ENCODE measurements at places on chromosomes 7 and 10.

DNA sequence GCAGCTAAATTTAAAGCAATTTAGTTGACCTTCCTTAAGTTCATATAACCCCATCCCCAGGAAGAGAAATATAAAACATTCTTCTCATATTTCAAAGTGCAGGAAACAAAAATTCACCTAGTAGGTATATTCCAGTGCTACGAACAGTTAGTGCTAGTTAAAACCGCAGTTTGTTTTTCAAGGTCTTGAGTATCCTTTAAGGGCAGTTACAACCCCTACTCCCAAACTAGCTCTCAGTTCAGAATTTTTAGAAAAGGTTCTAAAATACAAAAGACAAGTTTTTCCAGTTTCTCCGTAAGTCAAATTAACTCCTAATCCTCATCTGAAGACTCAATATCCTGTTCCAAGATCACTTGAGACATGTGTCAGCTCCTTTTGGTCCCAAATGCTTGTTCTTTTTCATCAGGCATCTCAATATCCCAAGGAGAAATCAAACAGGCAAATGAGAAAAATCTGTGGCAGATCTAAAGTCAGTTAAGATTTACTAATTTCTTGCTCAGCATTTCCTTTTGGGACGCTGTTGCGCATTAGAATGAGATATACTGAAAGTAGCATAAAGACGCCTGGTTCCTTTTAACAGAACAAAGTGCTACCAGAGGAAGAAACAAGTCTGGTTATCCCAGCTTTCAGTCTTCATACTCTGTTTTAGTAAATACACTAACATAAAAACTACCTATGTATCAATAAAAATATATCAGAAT lies 51.8 kb downstream of the ARHGAP12 start:
- no peak for DNase-seq

GRCh38 chr7:68576366-68576765 lies 1021.9 kb upstream of the AUTS2 start:
- DNase-seq, result no peak

DNA sequence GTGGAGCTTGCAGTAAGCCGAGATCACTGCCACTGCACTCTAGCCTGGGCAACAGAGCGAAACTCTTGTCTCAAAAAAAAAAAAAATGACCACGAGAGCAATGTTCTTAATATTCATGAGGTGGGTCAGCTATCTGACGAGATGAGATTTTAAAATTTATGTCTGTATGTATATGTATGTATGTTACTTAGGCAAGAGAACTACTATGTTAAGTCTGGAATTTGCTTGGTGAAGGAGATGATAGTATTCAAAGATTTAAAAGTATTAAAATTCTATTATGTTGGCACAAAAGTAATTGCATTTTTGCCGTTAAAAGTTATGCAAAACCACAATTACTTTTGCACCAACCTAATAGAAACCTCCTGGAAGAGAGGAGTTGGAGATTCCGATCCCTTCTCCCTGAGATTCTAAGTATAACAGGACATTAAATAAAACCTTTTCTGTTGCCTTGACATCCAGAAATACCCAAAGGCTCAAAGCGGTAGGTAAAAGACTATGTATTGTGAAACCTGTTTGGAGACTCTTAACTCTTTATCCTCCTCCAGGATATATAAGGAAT lies 114.3 kb upstream of the TNS3 start:
- DNase-seq, result no peak

DNA sequence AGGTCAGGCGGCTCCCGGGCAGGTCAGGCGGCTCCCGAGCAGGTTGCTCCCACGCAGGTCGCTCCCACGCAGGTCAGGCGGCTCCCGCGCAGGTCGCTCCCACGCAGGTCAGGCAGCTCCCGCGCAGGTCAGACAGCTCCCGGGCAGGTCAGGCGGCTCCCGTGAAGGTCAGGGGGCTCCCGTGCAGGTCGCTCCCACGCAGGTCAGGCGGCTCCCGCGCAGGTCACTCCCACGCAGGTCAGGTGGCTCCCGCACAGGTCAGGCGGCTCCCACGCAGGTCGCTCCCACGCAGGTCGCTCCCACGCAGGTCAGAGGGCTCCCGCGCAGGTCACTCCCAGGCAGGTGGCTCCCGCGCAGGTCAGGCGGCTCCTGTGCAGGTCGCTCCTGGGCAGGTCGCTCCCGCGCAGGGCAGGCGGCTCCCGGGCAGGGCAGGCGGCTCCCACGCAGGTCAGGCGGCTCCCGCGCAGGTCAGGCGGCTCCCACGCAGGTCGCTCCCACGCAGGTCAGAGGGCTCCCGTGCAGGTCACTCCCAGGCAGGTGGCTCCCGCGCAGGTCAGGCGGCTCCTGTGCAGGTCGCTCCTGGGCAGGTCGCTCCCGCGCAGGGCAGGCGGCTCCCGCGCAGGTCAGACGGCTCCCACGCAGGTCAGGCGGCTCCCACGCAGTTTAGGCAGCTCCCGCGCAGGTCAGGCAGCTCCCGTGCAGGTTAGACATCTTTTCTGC lies 30.7 kb downstream of the PTPRN2 start:
- DNase-seq, result no peak

GRCh38 chr7:129098409-129099084 lies 43.6 kb upstream of the TNPO3 start:
- DNase-seq, result no peak

- DNase-seq, result no peak
Measured at GRCh38 chr7:17408245-17408903, 109.9 kb downstream of the AHR start.

DNA sequence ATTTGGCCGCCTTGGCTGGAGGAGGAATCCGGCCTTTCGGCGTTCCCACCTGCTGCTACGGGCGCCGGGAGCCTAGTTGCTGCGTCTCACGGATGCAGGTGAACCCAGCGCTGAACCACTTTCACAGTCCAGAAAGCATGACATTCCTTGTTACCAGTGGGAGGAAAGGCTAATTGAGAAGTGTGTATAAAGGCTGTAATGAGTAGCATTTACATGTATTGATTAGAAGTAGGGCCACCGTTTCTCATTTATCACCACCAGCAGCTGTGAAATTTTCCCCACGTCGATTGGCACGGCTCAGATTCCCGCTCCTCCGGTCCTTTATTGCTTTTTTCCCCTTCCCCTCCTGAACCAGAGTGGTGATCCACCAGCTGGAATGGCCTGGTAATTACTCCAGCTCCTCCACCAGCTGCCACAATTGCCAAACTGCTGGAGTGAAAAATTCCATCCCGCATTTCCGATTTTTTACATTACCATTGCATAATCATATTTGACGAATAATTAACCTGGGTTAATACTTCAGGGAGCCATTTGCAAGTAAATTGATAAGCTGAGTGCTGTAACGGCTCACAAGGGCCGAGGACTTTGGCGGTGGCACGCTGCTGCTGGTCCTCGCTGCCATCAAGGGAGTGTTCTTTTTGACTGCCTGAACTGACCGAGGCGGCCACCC lies 153.3 kb downstream of the POU6F2 start:
- DNase-seq, result peak; percentile 65

GRCh38 chr10:11036424-11037011 lies 18.8 kb downstream of the CELF2 start:
- no peak for DNase-seq

- peak; percentile 67 for DNase-seq
Measured at GRCh38 chr7:134605978-134606923, 40.4 kb upstream of the BPGM start.

DNA sequence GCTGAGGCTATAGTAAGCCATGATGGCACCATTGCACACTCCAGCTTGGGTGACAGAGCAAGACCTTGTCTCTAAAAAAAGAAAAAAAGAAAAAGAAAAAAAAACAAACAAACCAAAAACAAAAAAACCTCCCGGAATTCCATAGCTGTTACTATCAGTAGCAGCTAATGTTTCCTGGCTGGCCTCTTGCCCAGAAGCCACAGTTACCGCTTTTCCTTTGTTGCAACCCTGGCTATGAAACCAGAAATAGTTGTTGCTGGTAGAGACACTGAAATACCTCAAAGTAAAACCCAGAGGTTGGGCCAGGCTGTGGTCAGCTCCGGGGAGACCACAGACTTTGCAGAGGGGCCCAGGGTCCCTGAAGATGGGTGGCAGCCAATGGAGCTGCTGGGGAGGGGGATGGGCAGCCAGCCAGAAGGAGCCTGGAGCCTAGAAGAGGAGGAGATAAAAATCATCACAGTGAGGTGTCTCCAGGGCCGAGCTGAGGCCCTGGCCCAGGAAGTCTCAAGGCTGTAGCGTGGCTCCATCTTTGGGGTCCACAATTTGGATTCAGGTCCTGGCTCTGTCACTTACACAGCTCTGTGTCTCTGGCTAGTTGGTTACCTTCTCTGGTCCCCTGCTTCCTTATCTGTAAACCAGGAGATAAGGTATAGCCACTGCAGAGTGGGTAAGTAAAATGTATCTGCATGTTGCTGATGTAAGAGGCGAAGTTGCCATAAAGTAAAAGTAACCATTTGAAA lies 3.4 kb upstream of the CHST12 start:
- DNase-seq, result peak; percentile 71

DNA sequence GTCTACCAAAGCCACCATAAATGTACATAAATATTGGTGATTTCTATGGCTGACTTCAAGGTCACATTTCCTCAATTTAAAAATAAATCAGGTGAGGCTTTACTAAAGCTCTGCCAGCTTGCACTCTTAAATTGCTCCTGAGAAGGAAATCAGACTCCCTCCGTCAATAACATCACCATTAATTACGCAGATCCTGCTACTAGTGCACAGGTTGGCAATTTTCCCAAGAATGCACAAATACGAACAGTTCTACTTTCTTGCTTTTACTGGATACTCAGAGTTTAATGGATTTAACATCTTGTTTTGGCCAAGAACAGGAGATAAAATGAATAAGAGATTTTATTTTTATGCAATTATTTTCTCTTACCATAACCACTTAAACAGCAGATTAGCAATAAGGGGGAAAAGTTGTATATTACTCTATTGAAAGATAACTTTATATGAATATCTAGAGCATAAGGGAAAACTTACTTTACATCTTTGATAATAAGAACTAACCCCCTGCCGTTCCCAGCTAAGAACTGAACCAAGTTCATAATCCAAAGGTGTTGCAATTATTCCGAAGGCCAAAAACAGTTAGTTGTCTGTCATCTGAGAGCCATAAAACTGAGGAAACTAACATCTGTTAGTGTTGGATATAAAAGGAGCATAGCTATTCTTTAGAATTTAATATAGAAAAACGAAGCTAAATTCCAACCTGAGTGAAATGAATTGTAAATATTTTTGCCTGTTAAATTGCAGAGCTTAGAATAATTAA lies 140.5 kb downstream of the TWIST1 start:
- no peak for DNase-seq

GRCh38 chr7:19392246-19392645 lies 247.0 kb upstream of the FERD3L start:
- DNase-seq, result no peak

- DNase-seq, result peak; percentile 70
Measured at GRCh38 chr7:44977959-44978335, 868 bp downstream of the MYO1G start.

- DNase-seq, result no peak
Measured at GRCh38 chr10:110525349-110526260, 27.9 kb downstream of the DUSP5 start.

GRCh38 chr7:156001496-156002260 lies 189.4 kb upstream of the SHH start:
- no peak for DNase-seq

DNA sequence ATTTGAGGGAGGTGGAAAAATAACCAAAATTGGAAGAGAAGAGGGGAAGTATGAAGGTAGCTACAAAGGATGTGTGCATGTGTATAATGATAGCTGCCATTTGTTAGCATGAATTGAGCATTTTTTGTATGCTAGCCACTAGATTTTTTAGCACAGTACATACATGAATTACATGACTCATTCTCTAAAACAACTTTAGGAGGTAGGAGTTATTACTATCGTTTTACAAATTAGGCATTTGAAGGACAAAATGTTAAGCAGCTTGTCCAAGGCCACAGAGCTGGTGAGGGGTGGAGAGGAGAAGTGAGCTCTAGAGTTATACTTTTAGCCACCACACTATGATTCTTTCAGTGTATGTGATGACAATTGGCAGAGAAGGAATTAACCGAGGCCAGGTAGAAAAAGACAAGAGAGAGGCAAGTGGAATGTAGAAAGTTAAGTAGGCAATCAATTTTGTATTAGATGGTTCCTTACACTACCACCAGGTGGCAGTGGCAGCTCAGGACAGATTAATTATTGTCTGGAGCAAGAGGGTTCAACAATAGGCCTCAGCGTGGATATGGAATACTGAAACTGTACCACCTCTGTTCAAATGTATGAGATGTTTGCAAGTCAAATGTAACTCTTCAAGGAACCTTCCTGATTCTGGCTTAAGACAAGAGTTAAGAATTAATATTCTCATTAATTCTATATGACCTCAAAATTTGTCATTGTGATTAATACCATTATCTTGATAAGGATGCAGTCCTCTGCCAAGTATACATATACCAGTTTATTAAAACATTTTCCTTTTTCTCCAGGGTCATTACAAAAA lies 128.0 kb downstream of the MBL2 start:
- peak; percentile 25 for DNase-seq

- DNase-seq, result no peak
Measured at GRCh38 chr7:96198047-96198636, 123.8 kb downstream of the SLC25A13 start.

- no peak for DNase-seq
Measured at GRCh38 chr10:87837445-87837844, 19.4 kb upstream of the ATAD1 start.

GRCh38 chr7:115293628-115294240 lies 371.8 kb downstream of the MDFIC start:
- DNase-seq, result no peak

DNA sequence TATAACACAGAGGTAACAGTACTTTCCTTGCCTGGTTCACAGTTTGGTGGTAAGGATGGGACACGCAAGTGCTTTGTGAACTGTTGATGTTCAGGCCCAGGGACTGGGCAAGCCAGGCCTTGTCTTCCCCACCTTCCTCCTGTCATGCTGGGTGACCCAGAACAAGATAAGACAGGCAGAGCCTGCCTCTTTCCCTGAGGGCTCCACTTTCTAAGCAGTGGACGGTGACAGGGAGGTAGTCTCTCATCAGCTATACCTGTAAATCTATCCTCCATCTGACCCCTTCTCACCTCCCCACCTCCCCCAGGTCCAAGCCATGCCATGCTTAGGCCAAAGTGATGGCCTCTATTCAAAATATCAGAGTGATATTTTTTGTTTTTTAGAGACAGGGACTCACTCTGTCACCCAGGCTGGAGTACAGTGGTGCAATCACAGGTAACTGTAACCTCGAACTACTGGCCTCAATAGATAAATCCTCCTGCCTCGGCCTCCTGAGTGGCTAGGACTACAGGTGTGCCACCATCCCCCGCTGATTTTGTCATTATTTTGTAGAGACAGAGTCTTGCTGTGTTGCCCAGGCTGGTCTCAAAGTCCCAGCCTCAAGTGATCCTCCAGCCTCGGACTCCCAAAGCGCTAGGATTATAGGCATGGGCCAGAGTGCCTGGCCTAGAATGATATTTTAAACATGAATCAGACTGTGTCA lies 42.8 kb downstream of the PDLIM1 start:
- DNase-seq, result no peak

GRCh38 chr7:2800931-2801688 lies 43.0 kb downstream of the GNA12 start:
- no peak for DNase-seq

DNA sequence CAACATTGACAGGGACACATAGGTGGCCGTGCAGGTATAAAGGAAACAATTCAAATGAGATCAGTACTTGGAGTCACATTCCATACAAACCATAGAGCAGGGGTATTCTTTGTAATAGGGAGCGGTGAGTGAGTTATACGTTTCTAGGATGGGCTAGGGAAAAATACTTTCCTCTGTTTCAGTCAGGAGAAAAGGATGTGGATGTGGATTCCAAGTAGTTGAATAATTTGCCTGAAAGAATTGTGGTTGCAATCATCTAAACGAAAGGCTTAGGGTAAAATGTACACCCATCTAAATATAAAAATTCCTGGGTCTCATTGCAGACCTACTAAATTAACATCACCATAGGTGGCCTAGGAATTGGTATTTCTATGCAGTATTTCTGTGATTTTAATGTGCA lies 270.7 kb upstream of the IGFBP3 start:
- no peak for DNase-seq

GRCh38 chr7:147033641-147034040 lies 917.0 kb downstream of the CNTNAP2 start:
- no peak for DNase-seq
